ENCODE measurements at places on chromosomes 6 and 20.

DNA sequence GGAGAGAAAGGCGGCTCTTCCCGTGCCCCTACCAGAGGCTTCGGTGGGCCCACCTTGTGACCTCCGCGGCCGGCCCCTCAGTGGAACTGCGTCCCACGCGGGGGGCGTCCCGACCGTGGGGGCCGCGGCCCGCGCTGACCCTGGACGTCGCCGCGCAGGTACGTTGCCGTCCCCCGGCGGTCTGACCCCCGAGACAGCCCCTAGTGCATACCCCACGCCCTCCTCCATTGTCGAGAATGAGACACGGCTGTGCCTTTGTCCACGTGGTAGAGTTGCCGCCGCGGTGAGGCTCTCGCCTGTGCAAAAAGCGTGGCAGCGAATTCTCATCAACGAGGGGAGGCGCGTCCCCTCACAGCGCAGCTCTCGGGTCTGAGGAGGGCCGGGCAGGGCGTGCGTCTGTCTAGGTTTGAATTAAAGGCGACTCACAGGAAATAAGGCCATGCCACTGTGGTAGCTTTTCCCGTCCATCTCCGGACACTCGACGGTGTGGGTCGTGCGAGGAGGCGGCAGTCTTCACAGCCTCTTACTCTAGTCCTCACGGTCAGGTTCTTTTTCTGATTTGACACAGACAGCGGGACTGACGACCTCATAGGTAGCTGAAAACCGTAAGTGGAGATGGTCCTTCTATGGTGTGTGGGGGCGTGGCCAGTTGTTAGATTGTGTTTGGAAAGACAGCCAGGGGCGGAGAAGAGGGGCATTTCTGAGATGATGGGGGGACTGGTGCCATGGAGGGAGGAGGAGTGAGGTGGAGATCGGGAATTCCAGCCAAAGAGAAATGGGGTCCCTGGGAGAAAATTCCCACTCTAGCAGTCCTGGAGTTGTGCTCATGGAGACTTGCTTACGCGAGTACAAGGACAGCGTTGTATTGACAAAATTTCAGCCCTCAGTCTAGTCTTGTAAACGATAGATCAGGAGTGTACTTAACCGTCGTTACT lies 580 bp downstream of the NXT1 start:
- peak; percentile 70 for DNase-seq

DNA sequence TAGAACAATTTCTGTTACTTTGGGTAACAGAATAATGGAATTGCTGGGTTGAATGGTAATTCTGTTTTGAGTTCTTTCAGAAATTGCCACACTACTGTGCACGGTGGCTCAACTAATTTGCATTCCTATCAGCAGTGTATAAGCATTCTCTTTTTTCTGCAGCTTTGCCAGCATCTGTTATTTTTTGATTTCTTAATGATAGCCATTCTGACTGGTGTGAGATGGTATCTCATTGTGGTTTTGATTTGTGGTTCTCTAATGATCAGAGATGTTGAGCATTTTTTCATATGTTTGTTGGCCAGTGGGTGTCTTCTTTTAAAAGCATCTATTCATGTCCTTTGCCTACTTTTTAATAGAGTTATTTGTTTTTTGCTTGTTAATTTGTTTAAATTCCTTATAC lies 846.8 kb downstream of the KIF16B start:
- no peak for DNase-seq

DNA sequence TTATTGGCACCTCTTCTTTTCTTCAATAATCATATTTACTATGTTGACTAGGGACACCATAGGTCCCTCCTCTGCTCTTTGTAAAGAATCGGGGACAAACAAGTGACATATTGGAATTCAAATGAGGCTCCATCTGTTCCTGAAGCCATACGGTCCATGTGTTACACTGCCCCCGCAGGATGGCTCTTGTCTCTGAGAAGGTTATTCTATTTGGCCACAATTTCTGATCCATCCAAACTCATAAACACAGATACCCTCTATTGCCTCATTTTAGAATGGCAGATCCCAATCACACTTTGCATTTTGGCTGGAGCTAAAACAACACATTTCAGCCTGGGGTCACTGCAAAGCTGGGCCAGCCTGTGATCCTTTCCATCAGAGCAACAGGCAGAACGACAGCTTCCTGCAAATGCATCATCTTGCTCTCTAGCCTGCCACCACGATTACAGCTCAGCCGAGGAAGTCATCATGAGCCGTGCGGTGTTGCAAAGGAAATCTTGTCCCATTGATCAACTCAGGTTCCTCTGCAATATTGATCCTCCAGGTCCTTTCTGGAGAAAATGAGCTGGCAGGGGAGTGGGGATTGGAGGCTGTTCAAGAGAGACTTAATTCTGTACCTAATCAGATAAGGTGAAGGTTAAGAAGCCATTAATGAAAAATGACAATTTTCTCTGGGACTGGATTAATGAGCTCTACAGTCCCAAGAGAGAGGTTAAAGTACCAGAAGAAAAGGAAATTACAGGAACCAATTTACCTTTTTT lies 73.1 kb downstream of the AGPAT4 start:
- DNase-seq, result no peak

DNA sequence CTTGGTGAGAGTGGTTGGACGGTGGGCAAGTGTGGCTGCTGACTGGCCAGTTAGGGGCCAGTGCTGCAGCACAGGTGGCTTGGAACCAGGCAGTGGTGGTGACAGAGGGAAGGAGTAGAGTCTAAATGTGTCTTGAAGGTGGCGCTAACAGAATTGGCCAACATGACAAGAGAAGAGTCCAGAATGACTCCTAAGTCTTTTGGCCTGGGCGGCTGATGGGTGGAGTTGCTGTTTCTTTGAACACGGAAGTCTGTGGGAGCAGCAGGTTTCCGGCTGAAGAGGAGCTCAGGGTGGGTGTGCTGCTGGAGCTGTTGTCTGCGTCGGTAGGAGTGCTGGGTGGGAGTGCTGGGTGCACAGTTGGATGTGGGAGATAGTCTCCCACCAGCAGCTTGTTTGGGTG lies 10.1 kb downstream of the LSM14B start:
- peak; percentile 73 for DNase-seq

- no peak for DNase-seq
These were observed 365.9 kb upstream of the CHD6 start for GRCh38 chr20:41984031-41984430.

GRCh38 chr6:168934660-168935627 lies 318.7 kb downstream of the THBS2 start:
- DNase-seq, result no peak

DNA sequence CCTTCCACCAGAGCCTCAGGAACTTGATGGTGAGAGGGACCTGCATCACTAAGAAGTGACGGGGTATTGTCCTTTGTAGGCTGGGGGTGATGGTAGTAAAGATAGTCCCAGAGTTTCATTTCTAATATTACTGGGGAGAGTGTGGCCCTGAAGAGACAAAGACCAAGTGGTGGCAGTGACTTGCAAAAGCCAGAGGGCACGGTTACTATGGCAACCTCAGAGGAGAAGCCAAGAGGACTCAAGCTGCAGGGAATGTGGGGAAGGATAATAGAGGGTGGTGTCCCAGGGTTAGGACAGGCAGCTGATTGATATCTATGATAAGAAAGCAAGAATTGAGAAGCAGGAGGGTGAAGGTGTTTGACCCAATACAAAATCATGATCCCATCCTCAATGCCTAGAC lies 42.5 kb downstream of the HLA-G start:
- no peak for DNase-seq

DNA sequence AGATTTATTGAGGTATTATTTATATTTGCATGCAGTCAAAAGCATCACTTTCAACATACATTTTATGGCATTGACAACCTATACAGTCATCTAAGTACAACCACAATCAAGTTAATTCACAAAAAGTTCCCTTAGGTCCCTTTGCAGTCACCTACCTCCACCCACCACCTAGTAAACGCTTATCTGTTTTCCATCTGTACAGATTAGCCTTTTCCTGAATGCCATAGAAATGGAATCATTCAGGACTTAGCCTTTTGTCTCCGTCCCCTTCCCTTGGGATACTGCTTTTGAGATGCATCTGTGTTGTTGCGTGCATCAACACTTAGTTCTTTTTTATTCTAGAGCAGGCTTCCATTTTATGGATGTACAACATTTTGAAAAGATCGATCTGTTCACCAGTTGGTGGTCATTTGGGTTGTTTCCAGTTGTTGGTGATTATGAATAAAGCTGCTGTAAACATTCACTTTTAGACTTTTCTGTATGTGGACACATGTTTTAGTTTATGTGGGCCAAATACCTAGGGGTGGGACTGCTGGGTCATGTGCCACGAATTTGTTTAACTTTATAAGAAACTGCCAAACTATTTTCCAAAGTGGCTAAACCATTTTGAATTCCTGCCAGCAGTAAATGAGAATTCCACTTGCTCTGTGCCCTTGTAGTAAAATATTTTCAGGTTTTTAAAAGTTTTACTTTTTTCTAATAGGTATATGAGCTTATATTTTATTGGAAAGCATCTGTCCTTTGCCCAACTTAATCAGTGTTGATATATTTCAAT lies 17.6 kb upstream of the IFNGR1 start:
- DNase-seq, result no peak

DNA sequence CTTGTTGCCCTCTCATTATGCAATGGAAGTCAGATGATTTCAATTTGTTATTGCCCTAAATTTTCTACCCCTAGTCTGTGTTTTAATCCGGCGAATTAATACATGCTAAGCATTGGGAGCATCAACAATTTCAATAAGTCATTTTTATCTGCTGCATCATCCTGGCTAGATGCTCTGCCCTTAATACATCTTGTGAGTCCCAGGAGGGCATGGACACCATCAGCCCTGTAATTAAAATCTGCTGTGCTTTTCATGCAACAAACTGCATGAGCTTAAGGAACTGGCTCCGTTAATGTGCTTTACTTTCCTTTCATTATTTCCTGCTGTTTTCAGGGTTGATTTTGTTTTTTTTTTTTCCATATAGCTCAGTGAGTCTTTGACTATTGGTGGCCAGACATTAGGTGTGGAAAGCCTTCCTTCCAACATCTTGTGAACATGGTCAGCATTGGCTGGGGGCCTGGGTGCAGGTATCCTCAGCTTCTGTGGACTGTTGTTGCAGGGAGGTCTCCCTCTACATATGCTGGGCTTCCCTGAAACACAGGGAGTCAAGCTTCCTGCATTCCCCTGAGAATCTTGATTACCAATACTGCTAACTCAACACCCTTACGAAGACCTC lies 8.5 kb upstream of the PBOV1 start:
- DNase-seq, result no peak

DNA sequence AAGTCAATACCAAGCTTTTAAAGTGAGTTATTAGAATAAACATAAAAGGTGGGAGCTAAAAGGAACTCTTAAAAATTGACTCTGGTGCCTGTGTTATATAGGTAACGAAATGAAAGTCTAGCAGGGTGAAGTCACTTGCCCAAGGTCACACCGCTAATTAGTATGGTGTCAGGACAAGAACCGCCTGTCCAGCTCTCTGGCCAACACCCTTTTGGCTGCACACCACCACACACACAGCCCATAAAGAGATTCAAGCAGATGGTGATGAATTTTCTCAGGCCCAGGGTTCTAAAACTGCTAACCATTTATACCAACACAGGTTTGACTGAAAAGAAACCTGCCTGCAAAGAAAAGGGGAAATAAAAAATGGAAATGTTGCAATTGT lies 20.2 kb downstream of the GFOD1 start:
- DNase-seq, result no peak

DNA sequence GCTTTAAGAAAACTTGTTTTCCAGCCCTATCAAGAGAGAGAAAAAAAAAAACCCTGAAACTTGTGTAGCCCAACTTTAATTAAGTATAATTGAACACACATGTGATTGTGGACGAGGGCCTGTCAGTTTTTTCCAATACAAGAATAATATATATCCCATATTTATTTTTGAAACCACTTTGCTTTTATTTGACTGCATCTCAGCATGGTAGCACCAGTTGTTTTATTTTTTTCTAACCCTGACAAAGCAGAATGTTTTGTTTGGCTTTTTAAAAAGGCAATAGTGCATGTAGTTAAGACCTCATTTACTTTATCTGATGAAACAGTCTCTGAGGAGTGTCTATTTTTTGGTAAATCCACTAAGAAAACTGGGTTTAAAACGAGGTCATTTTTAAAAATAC lies 257.7 kb downstream of the CDKAL1 start:
- DNase-seq, result no peak

DNA sequence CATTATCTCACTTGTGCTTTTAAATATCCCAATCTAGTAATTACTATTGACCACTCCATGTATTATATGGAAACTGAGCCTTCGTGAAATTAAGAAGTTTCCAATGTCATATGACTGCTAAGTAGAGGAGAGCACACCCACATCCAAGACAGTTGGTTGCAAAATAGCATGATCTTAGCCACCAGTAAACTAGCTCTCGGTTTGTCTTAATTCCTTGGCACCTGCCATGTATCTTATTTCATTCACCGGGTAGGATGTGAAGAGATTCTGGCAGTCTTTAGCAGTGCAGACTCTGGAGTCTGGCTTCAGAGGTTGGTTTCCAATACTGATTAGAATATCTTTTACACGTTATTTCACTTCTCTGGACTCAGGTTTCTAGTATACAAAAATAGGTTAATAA lies 270.3 kb downstream of the LAMA2 start:
- no peak for DNase-seq

DNA sequence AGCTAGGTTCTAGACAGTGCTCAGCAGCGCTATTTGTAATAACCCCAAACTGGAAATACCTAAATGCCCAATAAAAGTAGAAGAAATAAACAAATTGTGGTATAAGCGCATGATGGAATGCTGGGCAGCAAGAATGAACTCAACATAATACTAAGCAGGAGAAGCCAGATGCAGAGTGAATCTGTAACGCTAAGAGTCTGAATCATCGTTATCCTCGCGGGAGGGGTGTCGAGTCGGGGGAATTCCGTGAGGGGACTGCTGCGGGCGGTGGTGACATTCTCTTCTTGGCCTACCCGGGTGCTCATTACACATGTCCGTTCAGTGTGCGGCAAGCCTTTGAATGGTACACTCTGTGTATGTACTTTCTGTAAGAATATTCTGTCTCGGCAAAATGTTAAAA lies 83.7 kb downstream of the SULF2 start:
- no peak for DNase-seq

DNA sequence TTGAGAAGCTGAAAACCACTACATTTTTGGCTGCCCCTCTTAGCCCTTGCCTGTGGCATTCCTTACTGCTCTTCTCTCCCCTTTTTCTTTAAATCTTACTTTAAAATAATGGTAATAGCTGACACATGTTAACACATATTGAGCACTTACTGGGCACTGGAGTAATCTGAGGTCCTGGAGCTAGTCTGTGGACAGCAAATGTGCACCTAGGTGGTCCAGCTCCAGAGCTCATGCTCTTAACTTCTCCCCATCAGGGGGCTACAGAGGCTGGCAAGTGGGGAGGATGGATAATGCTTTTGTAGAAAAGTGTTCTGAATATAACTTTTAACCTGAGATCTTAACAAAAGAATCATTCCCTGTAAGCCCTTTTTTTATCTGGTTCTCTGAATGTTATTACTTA lies 74.8 kb downstream of the ADGRB3 start:
- DNase-seq, result no peak

DNA sequence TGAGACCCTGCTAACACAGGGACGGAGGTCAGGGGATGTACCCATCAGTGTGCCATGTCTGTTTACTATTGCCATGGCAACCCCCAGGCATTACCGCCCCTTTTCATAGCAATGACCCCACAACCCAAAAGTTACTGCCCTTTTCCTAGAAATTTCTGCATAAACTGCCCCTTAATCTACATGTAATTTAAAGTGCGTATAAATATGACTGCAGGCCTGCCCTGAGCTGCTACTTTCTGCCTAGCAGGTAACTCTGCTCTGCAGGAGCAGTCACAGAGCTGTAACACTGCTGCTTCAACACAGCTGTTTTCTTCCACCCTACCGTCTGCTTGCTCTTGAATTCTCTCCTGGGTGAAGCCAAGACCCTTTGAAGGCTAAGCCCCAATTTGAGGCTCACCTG lies 57.1 kb upstream of the RPS6KA2 start:
- no peak for DNase-seq
